ENCODE measurements at places on chromosomes 2 and 18.

- no peak for DNase-seq
Observed at GRCh38 chr2:120517751-120518469, 172.0 kb downstream of the INHBB start.

GRCh38 chr18:23340661-23341060 lies 112.4 kb upstream of the RIOK3 start:
- DNase-seq = no peak

DNA sequence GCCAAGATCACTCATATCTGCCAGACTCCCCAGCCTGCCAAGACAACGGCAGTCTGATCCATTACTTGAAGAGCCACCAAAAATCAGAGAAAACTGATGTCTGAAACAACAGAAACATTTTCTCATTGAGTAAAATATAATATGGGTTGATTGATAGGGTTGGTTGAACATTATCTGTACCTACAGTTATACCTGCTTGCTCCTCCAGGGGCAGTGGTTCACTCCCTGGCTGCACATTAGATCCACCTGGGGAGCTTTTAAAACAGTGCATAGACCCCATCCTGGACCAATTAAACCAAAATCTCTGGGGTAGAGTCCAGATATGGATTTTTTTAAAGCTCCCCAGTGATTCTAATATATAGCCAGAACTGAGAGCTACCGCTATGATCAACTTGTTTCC lies 43.6 kb upstream of the SLC14A2 start:
- DNase-seq = no peak

DNA sequence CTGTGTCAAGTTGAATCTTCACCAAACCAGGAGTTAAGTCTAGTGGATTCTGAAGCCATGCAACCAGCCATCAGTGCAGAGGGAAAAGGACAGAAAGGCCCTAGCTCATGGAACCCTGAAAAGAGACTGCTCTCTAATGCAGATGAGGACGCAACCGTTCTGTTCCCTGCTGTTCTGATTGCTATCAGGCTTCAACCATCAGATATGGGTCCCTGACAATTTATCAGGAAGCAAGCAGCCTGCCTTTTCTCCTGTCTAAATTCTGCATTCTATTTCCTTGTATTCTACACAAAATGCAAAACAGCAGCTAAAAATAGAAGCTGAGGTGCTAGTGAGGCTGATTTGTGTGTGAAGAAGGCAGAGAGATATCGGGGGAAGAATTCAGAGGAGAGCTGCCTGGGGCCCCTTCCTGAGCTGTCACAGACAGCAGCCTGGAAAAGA lies 68.4 kb upstream of the RTN4 start:
- no peak for DNase-seq

DNA sequence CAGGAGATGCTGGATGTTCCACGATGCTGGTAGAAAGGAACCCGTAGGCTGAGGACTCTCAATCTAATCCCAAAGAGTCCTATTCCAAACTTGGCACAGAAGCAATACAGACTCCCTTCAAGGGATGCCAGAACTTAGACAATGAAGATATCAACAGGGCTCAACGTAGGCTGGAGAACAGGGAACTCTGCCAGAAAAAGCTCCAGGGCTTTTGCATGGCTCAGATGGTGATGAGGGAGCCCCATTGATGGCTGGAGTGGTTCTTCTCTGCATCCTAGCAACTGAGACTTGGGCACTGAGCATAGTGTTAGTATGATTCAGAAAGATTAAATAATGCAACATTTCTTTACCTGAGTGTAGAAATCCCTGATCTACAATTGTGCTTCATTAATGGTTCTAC lies 117.2 kb upstream of the NCK2 start:
- no peak for DNase-seq

DNA sequence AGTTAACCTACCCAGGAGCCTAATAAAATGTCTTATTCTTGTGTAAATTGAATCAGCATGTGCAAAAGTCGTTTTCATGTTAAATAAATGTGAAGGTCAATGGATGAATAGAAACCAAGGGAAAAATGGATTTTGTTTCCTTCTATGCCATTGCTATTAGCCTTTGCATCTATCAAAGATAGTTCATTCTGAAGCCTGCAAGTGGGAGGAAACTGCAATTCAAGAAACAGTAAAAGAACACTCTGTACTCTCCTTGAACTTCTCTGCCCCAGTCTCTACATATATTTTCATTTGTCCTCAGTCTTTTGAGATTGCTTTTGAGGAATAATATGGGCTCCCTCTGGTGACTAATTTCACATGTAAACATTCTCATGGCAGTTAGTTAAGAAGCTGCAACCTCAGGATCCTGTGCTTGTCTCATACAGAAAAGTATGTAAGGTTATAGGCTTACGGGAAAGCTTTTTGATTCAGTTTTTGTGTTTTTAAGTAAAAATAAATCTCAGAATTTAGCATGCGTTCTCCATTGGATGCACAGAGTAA lies 1590.0 kb upstream of the LRRTM1 start:
- no peak for DNase-seq

- DNase-seq = no peak
Observed at GRCh38 chr18:8816816-8817215, 111.5 kb downstream of the MTCL1 start.

DNA sequence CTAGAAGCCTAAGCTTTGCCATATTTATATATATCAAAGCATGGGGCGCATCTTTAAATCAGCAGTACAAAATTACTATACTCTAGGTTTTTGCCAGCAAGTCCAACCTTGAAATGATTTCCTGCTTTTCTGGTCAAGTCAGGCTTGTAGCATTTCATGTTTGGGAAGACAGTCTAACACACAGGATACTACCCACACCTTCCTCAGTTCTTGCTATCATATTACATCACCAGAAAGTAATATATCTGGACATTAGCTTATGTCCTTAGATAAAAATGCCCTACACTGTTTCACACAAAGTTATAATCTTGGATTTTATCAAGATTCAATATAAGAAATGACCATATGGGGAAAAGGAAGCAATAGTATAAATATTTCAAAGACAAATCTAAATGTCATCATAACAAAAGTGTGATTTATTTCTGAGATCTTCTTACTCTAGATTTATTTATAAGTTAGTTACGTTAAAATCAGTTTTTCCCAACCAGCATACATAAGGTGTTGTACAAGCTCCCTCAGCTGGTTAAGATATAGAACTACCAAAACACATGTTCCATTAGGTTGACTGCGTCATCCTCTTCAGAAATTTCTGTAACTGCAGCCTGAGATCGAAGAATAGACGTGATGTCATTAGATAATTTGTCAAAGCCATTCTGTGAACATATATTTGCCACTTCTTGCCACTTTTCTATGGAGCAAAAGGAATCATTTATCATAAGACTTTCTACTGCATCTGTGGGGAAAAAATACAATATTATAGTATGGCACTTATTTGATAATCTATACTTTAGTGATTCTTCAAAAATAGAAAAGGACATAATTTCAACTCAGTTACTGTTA lies 56.6 kb downstream of the CLHC1 start:
- DNase-seq = no peak

GRCh38 chr2:17637131-17637906 lies 96.8 kb downstream of the VSNL1 start:
- no peak for DNase-seq

DNA sequence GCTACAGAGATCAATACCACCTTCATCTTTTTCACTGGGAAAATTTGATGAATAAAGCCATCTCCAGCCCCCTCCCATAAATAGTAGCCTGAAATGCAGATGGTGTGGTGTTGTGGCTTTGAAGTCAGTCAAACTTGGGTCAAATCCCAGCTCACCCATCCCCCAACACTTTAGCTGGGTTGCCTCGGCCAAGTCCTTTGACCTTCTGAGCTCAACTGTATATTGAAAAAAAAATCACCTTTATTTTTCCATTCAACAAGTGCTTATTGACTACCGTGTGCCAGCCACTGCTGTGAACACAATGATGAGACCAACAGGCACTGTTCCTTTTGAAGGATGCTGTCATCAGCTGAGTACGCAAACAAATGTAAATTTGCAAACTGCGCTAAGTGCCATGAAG lies 35.1 kb upstream of the NTSR2 start:
- no peak for DNase-seq

DNA sequence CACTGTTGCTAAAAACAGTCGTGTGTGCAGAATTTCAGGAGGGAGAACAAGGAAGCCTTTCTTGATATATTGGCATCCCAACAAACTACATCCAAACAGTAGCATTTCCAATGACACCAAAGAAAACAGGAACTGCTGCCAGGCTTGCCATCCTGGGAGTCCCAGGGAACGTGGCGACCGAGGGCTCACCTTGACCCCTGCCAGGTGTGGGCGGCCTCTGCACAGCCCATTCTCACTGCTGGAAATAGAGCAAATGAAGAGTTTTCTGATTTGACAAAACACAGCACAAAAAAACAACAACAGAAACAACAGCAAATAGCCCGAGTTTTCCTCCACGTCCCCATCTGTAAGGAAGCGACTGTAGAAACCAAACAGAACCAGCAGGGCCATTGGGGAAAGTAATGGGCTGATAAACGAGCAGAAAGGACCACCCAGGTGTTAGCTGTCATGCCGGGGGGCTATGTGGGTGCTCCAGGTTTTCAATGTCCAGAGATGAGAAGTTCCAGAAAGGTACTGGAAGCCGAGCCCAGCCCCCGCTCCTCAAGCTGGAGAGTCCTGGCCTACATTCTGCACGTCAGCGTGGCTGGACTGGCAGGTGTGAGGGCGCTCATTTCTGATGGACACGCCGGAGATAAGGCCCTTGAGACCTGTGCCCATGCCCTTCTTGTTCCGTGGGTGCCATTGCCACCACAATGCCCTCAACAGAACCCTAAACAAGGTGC lies 80.8 kb downstream of the TWIST2 start:
- no peak for DNase-seq

GRCh38 chr2:79782576-79783452 lies 270.0 kb downstream of the CTNNA2 start:
- no peak for DNase-seq

GRCh38 chr2:203569677-203570316 lies 34.7 kb upstream of the RAPH1 start:
- DNase-seq = no peak

DNA sequence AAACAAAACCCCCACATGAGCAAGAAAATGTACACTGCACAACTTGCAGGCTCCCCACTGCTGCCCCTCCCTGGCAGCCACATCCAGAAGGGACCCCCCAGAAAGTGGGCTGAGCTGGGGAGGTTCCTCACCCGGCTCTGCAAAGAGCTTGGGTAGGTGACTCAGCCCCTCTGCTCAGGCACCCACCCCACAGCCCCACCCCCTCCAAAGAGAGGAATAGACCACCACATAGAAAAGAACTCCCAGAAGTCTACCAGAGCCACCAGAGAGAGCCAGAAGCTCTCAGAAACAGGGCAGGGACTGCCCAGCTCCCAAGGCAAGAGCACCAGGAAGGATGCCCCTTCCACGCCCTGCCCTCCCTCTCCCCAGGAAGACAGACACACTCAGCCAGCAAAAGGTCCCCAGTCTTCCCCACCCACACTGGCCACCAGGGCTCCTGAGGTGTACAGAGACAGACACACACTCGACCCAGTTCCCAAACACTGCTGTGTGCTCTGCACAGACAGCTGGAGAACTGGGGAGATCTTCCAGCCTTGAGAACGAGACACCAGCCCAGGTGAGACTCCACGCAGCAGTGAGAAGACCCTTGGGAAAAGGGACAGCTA lies 28.2 kb downstream of the BIN1 start:
- DNase-seq = no peak

- no peak for DNase-seq
Observed at GRCh38 chr2:174607989-174608865, 10.6 kb upstream of the WIPF1 start.

GRCh38 chr2:124147552-124147951 lies 122.5 kb downstream of the CNTNAP5 start:
- DNase-seq = no peak

DNA sequence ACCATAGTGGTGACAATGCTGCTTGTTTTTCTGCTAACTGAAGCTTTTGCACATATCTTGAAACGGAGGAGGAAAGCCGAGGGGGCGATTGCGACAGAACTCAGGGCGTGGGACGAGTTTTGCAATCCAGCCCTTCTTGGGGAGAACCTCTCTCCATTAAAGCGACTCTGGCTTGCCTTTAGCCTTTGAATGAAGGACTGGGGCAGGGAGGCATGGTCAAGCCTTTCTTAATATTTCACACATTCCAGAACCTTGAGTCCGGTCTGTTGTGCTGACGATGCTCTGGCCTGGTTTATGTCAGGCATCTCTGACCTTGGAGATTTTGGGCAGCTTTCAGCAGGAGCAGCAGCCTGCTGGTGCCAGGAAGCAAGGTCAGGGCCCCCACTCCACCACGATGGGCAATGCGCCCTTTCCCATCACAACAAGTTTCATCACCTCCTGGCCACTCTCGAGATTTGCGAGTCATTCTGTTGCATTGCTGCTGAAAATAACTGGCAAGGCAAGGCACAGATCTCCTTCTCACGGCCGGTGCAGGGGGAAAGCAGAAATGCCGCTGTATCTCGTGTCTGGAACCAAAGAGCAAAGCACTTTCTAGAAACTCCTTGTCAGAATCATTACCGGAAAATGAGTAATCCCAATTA lies 10.8 kb downstream of the EMILIN2 start:
- DNase-seq = no peak

- DNase-seq = no peak
Observed at GRCh38 chr2:155301221-155301620, 602.7 kb downstream of the KCNJ3 start.

GRCh38 chr2:186339716-186340115 lies 146.3 kb upstream of the ZC3H15 start:
- DNase-seq = no peak

GRCh38 chr2:4947911-4948310 lies 744.3 kb upstream of the SOX11 start:
- no peak for DNase-seq

GRCh38 chr18:75164479-75164878 lies 44.5 kb downstream of the PTGR3 start:
- DNase-seq = no peak

DNA sequence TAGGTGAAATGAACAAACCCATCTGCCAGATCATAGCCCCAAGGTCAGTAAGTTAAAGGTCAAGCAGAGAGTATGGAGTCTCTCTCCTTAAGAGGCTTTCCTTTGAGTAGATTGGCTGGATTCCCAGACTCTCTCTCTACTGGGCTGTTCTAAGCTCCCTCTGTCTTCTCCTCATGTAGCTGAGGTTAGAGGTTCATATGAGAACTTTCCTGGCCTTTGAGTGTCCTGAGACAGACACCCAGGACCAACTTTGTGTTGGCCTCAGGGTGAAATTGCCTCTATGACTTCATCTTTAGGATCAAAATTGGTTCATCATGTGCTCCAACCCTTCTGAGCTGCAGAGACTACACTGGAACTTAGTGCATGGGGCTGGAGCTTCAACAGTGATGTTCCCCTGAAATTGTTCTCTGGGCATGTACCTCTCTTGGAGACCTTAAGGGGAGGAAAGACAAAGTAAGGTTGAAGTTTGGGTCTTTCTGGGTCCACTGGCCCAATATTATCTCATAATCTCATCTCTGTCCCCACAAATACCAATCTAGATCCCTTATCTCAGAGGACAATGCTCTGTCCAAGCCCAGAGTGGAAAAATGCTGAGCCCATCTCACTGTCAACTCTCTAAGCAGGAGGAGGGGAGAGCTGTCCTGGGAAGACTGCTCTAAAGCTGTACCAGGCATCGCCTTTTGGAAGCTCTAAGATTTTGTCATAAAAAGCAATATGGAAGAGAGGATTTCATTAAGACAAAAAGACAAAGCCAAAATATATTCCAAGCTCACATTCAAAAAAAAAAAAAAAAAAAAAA lies 177.3 kb upstream of the ARL4C start:
- DNase-seq = no peak

GRCh38 chr2:8009010-8009597 lies 672.8 kb upstream of the ID2 start:
- DNase-seq = no peak

All from activated naive CD4-positive, alpha-beta T cell (primary cell).